ENCODE measurements at places on chromosomes 5 and 9.
A peak's percentile ranks its signal among the peaks of the same experiment; 100 is the strongest.

DNA sequence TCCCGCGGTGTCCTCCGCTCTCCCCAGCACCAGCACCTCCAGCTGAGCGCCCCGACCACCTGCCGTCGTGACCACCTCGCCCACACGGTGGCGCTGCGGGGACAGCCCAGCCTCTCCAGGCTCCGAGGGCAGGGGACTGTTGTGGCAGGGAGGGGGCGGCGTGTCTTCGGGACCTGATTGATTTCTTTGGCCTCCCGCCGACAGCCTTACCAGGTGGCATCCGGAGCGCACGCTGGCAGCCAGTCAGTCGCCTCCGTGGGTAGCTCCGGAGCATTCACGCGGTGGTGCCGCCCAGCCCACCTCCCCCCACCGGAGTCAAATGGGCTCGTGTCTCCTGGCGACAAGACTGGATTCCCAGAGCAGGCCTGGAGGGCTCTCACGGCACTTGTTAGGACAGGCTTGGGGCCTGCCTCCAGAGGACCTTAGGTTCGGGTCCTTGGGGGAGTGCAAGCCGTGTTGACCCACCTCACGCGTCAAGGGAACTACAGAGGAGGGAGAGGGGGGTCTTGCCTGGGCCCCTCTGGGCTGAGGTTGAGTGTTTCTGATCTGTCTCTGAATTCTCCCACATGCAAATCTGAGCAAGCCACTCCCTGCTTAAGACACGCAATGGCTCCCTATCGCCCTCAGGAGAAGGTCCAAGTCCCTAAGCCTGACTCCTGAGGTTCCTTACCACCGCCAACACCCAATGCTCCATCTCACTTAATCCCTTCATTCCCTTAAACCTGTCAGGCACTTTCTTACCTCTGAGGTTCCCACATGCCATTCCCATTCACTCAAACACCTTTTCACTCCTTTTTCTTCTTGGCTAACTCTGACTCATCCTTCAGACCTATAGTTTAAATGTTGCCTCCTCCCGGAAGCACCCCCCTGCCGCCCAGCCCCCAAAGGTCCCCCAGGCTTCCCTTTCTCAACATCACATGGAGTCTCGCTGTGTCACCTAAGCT is 51.2 kb upstream of the GGTA1 start:
- DNase-seq, result peak; percentile 45

DNA sequence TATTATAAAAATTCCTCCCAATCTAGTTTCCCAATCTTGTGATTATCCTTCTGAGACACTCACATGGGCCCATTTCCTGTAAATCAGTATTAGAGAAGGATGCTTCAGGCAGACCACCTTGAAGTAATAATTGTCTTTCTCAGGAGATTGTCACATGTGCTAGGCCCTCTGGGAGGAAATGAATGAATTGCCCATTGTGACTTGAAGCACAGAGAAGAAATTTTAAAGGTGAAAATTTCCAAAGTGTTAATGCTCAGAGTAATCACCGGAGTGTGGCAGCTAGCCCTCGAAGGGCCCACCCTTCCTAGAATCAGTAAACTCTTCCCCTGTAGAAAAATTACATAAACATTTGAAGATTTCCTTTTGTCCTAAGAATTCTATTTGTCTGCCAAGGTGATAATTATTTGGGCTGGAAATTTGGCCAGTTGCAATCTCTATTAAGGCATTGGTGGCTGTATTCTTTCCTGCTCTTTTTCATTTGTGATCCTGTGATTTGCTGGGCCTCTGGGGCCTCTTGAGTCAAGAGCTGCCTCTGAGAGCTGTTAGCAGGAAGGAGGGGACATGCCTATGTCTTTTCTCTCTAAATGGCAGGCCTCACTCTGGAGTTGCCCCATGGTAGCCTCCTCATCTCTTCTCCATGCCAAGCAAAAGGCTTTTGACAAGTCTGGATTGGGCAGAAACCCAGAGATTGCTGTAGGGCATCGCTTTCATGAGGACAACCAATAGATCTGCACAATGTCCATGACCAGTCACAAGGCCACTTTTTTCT is 371.5 kb upstream of the ACTBL2 start:
- no peak for DNase-seq

DNA sequence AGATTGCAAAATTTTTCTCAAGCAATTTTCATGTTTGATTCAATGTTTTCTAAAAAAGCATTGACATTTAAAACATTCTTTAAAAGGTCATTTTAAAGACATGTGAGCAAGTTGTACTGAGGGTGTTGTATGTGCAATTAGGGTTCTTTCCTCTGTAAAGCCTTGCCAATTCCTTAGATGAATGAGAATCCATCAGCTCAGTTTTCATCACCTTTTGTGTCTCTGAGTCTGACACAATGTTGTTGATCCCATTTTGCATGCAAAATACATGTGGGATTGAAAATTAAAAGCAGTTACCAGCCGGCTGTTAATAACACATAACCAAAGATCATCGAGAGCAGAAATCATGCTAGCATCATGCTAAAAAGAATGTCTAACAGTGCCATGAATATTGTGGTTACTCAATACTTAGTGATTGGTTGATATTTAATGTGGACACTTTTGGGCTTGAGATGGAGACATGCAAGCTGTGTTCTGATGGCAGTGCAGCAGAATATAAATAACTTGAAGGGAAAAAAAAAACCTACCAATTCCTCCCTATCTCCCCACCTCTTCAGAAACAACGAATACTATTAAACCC is 57.7 kb downstream of the FGF10 start:
- no peak for DNase-seq

DNA sequence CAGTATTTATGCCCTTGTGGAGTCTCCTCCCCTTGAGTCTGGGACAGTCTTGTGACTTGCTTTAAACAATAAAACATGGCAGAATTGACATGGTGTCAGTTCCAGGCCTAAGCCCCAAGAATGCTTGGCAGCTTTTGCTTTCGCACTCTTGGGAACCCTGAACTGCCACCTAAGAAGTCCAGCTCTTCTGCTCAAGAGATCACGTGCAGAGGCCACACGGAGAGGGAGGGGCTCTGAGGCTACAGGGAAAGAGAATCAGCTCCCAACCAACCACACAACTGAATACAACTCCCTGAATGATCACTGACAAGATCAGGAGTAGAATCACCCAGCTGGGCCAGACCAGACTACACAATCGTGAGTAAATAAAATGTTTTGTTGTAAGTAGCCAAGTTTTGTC is 97.6 kb downstream of the MED27 start:
- no peak for DNase-seq

- no peak for DNase-seq
Observed at GRCh38 chr5:179772351-179772750, 21.4 kb upstream of the LTC4S start.

- peak; percentile 8 for DNase-seq
Observed at GRCh38 chr9:18456624-18457237, 17.2 kb upstream of the ADAMTSL1 start.

DNA sequence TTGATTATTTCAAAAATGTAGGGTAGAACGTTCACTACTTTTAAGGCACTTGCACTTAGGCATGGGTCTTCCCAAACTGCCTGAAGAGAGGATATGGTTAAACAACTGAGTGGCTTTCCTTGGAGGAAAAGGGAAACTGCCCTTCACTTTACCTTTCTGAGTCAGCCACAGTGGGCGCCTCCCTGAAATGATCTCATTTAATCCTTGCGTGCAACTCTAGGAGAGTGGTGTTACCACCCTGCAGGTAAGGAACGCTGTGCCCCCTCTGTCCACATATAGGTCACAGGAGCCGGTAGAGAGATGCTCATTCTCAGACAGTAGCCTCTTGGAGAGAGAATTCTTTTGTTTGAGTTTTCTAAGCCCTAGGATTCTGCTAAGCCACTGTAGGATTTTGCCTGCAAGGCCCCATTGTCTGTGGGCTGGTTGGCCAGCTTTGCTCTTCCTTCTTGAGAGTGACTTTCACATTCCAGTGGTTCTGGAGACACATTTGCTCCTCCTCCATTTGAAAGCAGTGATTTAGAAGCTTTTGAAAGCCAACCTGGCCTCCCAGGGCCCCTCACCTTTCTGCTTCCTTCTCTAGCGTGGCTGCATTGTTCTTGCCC is 110.3 kb upstream of the CTSL start:
- no peak for DNase-seq

GRCh38 chr5:313265-313664 is 8.2 kb upstream of the AHRR start:
- no peak for DNase-seq

GRCh38 chr5:115932991-115933390 is 29.3 kb upstream of the LVRN start:
- DNase-seq, result no peak

GRCh38 chr5:95262933-95263660 is 21.8 kb downstream of the MCTP1 start:
- DNase-seq, result no peak

DNA sequence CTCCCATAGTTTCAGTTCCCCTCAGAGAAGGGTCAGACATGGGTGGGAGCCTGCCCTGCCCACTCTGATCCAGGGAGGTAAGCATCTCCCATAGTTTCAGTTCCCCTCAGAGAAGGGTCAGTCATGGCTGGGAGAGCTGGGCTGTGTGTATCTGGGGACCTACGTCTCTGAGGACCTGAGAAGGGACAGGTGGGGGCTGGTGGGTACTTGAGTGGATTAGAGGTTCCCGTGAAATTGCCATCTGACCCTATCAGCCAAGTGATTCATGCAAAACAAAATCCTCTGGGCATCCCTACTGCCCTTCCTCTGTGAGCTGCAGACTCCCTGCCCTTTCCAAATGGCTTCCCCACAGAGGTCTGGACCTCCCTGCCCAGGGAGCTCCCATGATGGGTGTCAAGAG is 3.9 kb downstream of the ENHO start:
- no peak for DNase-seq

GRCh38 chr5:61467766-61468482 is 135.9 kb downstream of the ZSWIM6 start:
- DNase-seq, result peak; percentile 90

DNA sequence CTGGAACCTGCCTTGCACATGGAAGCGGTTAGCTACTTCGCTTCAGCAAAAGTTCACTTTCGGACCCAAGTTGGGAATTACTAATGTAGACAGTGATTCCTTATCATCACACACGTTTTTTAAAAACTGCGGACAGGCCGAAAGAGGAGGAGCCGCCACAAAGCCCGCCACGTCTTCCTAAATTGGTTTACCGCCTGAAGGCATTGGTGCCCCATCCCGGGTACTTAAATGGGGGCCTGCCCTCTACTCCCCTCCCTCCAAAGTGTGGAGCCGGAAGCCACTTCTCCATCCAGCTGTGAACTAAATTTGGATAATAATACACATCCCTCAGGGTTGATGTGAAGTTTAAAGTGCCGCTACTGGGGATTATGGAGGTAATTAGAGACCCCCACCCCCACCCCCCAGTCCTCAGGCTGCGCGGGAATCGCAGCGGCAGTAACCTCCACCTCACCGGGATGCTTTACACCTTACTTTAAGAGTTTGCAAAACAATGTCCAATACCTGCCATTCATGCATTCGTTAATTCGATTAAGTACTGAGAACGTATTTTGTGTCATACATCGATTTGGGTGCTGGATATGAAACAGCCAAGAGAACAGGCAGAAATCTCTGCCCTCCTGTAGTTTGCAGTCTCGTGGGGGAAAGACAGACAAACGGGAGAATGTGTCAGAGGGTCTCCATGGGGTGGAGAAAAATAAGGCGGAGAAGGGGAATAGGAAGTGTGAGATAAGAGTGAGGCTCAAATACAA is 937 bp upstream of the MACROH2A1 start:
- peak; percentile 16 for DNase-seq
